CD8-positive, alpha-beta T cell (primary cell): ENCODE measurements at places on chromosomes 3 and 15. TPM values are rescaled to one million over a fixed set of nuclear protein-coding genes. Genes with fewer than 3 reads are reported as not detected.

SLC41A3 gene
- 26.1 TPM for total RNA-seq

FANCD2 gene
- total RNA-seq, result 15.8 TPM

WDR93 gene
- total RNA-seq, result not detected

DPPA2 gene
- total RNA-seq, result not detected

TP63 gene
- total RNA-seq, result not detected

NME9 gene
- total RNA-seq, result 1.2 TPM

ISL2 gene
- not detected for total RNA-seq

SLC26A6 gene
- total RNA-seq, result 10.9 TPM

GNAT1 gene
- 0.28 TPM for total RNA-seq

THPO gene
- total RNA-seq, result not detected

PLA2G4B gene
- 26.1 TPM for total RNA-seq

TARS3 gene
- 12.7 TPM for total RNA-seq

ATP13A5 gene
- total RNA-seq, result not detected
